RPMI7951 (cell line): ENCODE measurements at places on chromosomes 3 and 15. TPM values are rescaled to one million over a fixed set of nuclear protein-coding genes. Genes with fewer than 3 reads are reported as not detected.

Gene TIMMDC1
- 125 and 143 TPM in 2 replicates for total RNA-seq

Gene RAB6B
- 0.12 and 0.29 TPM in 2 replicates for total RNA-seq

Gene BCHE
- 5.8 and 9.5 TPM in 2 replicates for total RNA-seq

Gene SLCO3A1
- 1.7 and 1.9 TPM in 2 replicates for total RNA-seq

- DNase-seq, result no peak
These were observed 26.1 kb downstream of the FAM174B start for GRCh38 chr15:92629276-92629974.

DNA sequence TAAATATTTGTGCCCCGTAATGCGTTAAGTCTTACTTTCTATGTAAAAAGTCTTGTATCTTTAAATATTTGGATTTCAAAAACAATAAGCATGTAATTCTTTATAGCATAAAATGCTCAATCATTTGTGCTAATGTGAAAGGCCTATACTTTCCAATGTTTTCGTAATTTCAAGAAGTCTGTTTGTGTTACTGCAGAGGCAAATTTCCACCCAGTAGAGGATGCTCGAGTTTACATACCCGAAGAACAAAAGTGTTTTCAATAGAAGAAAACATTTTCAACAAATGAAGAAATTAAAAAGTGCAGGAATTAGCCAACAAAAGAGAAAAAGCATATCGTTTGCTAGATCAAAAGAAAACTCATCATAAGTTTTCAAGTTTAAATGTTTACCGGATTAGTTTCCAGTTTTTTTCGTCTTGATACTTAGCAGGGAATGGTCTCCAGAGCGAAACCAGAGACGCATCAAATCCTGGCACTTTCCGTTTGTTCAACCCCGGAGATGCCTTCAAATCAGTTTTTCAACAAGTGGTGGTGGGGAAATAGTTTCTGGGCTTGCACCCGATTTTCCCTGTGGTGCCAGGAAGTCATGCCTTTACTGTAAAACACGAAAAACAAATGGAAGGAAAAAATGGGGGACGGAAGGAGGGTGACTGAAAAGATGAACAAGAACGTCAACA, 1.0 kb downstream of the CGGBP1 start:
- peak; percentile 9 for DNase-seq

DNA sequence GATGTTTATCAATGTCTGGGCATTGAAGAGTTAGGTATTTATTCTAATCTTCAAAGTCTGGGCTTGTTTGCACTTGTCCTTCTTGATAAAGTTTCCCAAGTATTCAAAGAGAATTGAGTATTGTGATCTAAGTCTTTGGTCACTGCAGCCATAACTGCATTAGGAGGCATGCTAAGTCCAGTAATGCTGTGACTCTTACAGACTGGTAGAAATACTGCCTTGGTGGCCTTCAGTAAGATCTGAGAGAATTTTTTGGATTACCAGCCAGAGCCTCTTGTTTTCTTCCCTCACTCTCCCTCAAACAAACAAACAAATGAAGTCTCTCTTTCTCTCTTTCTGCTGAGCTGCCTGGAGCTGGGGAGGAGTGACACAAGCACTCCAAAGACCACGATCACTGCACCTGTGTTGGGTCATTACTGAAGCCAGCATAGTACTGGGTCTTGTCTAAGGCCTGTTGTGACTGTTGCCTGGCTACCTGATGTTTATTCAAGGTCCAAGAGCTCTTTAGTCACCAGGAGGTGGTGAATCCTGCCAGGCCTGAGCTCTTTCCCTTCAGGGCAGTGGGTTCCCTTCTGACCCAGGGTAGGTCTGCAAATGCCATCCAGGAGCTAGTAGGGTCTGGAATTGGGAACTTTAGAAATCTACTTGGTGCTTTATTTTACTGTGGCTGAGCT, 14.8 kb upstream of the RBP2 start:
- no peak for DNase-seq

GRCh38 chr3:43627360-43627759, 5.5 kb upstream of the ANO10 start:
- no peak for DNase-seq

- no peak for DNase-seq
These were observed 25.5 kb upstream of the HACD2 start for GRCh38 chr3:123610331-123610730.

DNA sequence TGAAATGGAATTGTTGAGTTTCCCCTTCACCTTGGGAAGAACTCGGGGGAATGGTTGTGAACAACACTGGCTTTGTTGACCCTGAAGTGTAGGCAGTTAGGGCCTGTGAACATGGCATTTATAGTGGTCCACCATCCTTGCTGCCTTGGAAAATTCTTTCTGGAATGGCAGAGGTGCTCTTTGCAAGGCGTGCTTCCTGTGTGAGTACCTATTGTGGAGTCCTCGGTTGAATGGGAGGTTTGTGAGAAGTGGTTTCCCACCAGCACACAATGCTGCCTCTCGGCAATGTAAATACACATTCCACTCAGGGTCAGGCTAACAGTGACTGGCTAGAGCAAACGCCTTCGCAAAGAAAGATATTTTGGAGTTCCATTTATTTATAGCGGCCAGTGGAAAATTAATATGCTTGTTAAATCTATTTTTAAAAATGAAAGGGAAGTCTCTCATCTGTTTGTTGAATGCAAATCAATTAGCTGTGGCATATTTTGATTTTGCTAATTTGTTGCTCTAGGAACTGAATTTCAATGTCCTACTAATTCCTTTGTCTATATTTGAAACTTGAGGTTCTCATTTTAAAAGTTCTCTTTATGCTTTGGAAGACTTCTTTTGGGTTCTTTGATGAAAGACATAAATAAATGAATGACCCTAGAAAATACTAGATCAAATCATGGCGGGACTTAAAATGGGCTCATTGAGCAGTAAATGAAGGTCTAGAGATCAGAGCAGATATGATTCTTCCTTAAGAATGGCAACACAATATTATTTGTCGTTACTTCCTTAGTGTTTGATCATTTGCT, 59.5 kb downstream of the FNDC3B start:
- DNase-seq, result no peak
